ENCODE measurements at places on chromosomes 6 and 20.

DNA sequence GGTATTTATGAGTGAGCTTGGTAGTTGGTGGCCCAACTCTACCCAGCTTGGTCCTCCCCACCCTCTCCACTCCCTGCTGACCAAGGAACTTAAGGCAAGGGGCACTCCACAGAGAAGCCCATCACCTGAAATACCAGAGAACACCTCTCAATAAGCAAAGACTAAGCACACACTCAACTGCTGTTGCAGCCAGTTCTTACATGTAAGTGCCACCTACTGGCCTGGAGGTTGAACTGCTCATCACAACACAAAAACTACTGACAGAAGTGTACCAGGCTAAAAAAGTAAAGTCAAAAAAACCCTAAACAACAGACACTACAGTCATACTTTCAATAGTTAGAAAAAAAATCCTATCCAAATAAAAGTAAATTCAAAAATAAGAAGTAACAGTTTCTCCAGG, 146.2 kb downstream of the FAM83B start:
- DNase-seq: no peak

GRCh38 chr6:87139236-87139635, 16.1 kb upstream of the ZNF292 start:
- no peak for DNase-seq

- no peak for DNase-seq
Observed at GRCh38 chr20:13447385-13448180, 191.1 kb downstream of the TASP1 start.

GRCh38 chr6:109373762-109374161, 8.5 kb downstream of the CD164 start:
- no peak for DNase-seq

DNA sequence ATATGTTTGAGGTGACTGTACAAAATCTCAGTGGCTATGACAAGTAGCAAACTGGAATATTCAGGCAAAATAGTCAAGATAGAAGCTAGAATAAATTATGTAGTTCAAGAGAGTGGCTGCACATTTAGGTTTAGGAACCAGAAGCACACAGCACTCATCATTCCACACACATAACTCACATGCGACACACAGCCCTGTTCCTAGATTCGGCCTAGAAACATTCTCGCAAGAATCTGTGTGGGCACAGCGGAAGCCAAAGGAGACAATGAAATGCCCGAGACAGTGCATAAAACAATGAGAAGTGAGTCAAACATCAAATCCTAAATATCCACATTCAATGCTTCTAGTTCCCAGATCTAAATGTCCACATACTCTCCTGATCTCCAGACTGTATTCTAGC, 9.5 kb upstream of the SUPT3H start:
- DNase-seq: no peak

GRCh38 chr6:98920904-98921431, 26.8 kb downstream of the FBXL4 start:
- no peak for DNase-seq

- DNase-seq: no peak
Observed at GRCh38 chr6:11021003-11021402, 23.1 kb downstream of the ELOVL2 start.

GRCh38 chr6:7673063-7673536, 52.8 kb upstream of the BMP6 start:
- DNase-seq: no peak

DNA sequence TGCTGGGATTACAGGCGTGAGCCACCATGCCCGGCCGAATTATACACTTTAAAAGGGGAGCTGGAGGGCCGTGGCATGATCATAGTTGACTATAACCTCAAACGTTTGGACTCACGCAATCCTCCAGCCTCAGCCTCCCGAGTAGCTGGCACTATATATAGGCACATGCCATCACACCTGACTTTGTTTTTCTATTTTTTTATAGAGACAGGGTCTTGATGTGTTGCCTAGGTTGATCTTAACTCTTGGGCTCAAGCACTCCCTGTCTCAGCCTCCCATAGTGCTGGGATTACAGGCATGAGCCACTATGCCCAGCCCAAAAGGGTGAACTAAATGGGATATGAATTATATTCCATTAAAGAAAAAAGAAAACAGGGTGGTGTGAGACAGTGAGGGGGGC, 7.8 kb downstream of the PTGIS start:
- no peak for DNase-seq

GRCh38 chr6:89581689-89582088, 56.9 kb downstream of the LYRM2 start:
- DNase-seq: no peak

DNA sequence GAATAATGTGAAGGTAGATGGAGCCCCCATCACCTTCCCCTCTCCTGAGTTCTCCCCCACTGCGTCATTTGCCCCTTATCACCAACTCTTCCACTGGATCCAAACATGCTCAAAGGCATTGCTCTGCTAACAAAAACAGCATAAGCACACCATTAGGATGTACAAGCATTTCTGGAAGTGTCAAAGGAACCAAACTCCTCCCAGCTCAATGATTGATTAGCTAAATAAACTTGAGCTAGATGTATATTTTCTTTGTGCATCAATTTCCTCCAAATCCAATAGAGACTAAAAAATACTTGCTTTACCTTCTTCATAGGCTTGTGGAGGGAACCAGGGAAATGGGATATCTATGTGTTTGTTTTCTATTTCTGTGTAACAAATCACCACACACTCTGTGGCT, 248.4 kb upstream of the JARID2 start:
- DNase-seq: no peak

DNA sequence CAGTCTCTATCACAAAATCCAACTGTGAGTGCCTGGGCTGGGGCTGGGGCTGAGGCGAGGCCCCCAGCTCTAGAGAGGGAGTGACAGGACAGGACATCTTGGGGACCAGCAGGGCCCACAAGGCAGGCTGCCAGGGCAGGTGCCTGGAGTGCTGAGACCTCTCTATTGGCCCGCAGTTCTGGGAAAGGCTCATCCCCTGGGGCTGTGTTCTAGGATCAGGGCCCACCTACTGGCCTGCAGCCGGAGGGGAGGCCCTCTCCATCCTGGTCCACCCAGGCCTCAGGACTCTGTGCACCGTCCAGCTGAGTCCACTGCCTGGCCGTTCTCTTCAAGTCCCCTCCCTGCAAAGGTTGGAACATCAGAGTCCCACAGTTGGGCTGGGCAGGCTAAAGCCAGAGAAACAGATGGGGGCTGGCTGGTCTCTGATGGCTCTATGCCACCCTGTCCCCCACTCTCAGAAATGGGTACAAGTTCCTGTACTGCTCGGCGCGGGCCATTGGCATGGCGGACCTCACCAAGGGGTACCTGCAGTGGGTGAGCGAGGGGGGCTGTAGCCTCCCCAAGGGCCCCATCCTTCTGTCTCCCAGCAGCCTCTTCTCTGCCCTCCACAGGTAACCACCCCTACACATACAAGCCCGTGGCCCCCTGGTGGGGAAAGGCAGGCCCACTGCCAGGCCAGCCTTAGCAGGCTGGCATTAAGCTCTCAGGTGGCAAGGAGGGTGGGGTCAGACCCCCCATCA, 9.0 kb downstream of the EMILIN3 start:
- DNase-seq: no peak

DNA sequence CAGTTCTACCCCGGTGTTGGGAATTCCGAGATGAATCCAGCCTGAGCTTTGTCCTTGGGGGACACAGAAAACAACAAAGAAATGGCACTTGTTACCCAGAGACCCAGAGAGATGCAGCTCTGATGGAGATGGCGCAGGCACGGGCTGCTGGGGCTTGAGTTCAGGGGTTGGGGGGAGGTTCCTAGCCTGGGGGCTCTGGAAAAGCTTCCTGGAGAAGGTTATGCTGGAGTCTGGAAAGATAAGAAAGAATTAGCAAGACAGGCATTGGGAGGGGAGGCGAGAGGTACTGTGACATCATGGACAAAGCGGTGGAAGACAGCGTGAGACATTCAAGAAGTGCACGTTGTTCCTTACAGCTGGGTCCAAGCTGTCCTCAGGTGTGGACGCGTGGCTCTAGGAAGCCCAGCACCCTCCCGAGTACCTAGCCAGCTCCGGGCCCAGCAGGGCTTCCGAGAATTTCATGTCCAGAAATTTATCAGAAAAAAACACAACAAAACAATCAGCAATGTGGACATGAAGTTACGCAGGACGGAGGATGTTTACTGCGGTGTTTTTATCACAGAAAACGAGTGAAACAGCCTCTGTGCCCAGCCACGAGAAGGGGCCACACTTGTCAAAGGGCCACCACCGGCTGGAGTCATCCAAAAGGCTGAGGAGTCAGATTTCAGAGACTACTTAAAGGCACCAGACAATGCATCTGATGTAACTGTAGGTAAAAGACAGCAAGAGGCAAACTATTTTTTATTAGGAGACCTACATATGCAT, 39.5 kb downstream of the C20orf203 start:
- no peak for DNase-seq

GRCh38 chr20:49288250-49288751, 10.4 kb upstream of the ZNFX1 start:
- no peak for DNase-seq

GRCh38 chr6:7050872-7051779, 56.6 kb upstream of the RREB1 start:
- DNase-seq: no peak

DNA sequence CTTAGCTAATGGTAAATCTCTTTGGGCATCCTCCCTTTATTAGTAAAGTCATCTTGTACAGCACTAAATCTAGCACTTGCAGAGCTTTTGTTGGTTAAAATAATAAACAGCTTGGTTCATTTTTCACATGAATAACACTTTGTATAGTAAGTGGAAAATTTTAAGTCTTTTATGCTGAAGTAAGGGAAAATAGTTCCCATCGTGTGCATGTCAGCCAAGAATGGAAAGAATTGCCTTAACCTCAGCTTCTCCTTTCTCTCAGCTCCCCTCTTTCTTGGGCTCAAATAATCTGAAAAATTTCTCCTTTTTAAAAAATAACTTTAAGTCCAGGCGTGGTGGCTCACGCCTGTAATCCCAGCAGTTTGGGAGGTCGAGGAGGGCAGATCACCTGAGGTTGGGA, 16.6 kb downstream of the SNRPC start:
- no peak for DNase-seq

- no peak for DNase-seq
Observed at GRCh38 chr6:13535306-13535705, 39.1 kb upstream of the SIRT5 start.

DNA sequence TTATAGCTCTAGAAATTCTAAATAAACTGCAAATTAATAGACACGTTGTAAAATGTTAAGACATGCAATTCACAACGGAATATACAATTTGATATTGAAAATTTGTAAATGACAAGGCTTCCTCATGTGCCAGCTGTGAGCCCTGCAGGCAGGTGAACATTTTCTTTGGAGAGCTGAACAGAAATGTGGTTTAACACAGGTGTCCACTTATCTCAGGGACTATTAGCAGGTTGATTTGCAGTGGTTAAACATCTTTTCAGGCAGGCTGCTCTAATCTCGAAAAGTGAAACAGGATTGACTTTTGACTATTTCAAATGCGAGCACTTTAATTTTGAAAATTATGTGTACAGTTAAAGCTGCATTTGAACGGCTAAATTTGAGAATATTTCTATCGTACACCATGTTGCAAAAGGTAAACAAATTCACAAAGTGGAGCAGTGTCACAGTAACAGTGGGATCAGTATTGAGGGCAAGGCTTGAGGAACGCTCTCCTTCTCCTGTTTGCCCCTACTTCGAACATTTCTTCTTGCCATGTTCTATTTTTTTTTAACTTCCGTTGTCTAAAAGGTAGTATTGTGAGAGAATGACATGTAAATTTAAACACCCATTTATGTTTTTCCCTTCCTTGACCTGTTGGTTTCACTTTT, 210.8 kb downstream of the CDKAL1 start:
- DNase-seq: no peak

- DNase-seq: no peak
Observed at GRCh38 chr6:137227871-137228302, 8.7 kb upstream of the IFNGR1 start.

- no peak for DNase-seq
Observed at GRCh38 chr6:1496836-1497760, 107.7 kb downstream of the FOXF2 start.

GRCh38 chr20:32450484-32451061, 92.4 kb downstream of the ASXL1 start:
- DNase-seq: no peak

DNA sequence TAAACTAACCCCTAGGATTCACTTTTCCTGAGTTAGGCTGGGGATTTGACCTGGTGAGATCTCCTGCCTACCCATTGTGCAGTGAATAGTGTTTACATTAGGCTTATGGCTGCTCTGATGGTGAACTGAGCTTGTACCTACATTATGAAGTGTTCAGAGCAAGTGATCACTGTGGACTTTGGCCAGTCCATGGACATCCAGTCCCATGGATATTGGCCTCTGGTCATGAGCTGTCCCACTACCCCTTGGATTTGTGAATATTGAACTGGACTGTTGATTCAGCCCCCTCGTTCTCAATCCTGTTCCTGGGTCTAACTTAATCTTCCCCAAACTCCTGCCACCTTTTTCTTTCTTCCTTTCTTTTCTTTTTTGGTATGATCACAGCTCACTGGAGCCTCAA, 13.8 kb downstream of the ASIP start:
- no peak for DNase-seq

DNA sequence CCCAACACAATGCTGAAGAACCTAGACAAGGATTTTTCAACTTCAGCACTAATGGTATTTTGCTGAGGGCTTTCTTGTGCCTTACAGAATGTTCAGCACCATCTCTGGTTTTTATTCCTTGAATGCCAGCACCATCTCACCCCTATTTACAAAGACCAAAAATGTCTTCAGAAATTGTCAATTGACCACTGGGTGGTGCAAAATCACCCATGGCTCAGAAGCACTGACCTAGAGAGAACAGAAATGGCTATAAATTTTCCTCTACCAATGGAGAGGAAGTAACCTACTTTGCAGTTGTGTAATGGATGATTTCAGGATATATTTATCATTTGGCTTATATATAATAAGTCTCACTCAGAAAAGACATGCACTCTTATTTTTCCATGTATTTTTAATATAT, 431.0 kb upstream of the IRAK1BP1 start:
- DNase-seq: no peak

GRCh38 chr6:17096652-17097051, 5.2 kb upstream of the STMND1 start:
- DNase-seq: no peak

GRCh38 chr6:3594201-3594600, 137.4 kb upstream of the SLC22A23 start:
- DNase-seq: no peak

GRCh38 chr20:2397595-2398145, 17.0 kb downstream of the TGM6 start:
- DNase-seq: no peak

- no peak for DNase-seq
Observed at GRCh38 chr6:36686668-36687513, 8.4 kb downstream of the CDKN1A start.

GRCh38 chr20:58084566-58084965, 143.9 kb downstream of the ANKRD60 start:
- DNase-seq: no peak
